ENCODE measurements at places on chromosomes 6 and 20.

DNA sequence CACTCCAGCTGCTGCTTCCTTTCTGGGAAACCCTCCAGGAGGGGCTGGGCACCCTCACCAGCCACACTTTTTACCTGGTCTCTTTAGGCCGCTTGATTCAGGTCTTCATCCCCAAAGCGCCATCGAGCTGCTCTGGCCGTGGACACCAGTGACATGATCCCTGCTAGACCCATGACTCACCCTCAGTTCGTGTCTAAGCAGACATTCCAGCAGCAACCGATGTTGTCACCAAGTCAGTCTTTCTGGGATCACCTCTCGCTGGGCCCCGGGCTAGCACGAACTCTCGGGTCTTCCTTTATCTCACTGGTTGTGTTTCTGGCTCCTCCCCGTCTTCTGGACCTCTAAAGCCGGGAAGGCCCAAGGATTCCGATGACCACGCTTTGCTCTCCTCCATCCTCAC lies 43.0 kb upstream of the GPR31 start:
- no peak for DNase-seq

GRCh38 chr6:113640051-113640450 lies 217.1 kb upstream of the MARCKS start:
- no peak for DNase-seq

- DNase-seq, result no peak
These were observed 27.0 kb downstream of the DNAAF9 start for GRCh38 chr20:3380228-3381070.

DNA sequence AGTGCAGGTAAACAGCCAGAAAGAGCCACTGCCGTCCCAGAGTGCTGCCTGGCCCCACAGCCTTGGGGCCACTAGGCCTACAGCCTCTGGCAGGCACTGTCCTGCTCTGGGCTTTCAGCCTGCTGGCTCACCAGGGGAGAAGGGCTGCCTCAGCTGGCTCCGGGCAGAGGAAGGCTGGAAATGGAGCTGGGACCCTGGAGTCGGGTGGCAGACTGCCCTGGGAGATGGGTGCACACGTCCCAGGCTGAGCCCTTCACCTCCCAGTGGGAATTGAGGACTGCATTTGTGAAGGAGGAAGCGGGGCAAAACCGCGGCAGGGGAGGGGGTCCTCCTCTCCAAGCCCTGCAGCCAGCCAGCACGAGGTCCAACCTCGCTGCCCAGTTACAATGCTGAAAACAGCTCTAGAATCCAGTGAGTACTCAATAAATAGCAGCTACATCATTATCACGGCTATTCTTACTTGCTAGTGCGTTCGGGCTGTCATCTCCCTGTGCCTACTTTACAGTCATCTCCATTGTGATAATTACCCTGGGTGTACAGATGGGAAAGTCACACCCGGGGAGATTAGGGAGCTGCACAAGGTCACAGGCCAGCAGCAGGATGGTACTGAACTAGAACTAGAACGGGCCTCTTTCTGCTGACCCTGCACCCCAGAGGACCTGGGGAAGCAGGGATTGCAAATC lies 13.1 kb downstream of the ACSS1 start:
- DNase-seq, result no peak

- DNase-seq, result no peak
These were observed 32.3 kb upstream of the RNF24 start for GRCh38 chr20:4047614-4048013.

- no peak for DNase-seq
These were observed 4.3 kb upstream of the MCM3 start for GRCh38 chr6:52288841-52289240.

DNA sequence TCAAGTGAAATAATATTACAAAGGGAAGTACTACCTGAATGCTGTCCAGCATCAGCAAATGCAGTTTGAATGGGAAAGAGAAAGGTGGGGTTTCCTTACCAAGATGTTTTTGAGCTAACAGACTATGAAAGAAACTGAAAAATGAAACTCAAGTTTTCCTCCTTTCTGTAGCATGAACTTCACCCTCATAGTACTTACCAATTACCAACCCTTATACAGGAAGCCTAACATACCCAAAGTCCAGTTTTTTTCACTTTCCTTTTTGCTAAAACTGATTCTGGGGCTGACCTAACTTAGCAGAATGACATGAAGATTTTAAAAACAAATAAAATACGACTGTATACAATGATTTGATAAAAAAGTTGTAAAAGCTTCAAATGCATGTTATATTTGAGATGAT lies 5.2 kb downstream of the ZNFX1 start:
- no peak for DNase-seq

GRCh38 chr20:42191140-42191860 lies 573.1 kb upstream of the CHD6 start:
- DNase-seq, result no peak

DNA sequence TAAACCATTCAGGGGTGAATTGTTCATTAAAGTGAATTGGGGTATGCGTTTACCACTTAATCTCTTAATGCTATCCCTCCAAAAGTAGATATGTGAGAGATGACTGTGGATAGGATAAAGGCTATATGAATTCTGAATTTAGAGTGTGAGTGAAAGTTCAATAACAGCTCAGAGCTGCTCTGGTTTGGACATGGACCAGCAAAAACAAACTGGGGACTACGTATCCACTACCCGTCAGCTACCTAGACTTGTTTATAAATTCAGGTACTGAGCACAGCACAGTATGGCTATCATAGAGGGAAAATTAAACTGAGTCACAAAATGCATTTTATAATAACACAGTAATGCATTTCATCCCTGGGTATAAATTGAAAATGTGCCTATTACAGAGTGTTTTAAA lies 44.4 kb downstream of the HDDC2 start:
- DNase-seq, result no peak

DNA sequence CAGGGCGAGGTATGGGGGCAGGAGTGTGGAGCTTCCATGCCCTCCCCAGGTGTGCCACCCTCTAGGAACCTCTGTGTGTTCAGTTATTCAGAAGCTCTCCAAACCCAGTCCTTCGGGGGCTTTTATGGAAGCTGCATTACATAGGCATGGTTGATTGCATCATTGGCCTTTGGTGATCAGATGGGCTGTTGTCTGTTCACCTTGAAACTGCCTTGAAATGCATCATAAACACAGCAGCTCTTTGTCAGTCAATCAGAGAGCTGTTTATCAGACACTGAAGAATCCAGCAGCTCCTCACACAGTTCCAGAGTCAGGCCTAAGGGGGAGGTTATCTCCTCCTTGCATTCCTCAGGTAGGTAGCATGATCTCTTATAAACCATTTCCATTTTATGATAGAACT lies 62.4 kb downstream of the E2F3 start:
- DNase-seq, result no peak

DNA sequence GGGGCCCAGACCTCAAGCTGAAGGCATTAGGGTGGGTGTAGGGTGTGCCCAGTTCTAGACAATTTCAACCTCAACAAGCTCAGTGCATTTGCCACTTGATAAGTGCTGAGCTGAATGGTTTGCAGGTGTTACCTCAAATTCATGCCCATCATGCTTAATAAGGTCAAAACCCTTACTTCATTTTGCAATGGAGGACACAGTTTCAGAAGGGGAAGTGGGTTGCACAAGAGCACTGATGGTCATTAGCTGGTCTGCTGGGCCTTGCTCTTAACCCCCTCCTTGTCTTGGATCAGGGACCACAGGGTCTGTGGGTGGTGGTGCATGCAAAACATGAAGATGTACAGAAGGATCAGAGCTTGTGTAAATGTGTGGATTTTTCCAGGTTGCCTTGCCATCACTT lies 71.0 kb upstream of the SIRPA start:
- DNase-seq, result no peak

DNA sequence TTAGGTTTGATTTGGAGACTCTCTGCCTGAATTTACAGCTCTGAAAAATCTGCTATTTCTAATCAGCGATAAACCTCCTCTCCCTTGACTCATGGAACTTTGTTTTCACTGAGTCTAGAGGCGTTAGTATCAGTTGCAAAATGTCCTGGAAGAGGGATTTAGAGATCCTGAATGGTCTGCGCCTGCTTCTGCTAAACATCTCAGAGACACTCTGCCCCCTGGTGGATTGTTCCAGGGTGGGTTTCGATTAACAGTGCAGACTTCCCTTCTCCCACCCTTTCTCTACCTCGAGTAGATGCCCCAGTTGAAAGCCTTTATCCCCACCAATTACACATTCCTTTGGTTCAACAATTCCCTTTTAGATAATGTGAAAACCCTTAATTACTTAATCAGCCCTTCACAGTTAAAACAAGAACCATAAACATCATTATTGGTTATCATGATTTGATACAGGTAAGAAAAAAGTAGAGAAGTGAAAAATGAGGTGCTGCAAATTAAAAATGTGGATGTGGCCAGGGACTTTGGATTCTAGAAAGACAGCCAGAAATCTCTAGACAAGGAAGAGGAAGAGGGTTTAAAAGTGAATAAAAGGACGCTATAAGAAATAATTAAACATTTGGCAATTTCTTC lies 5.5 kb downstream of the HTR1B start:
- peak; percentile 3 for DNase-seq

DNA sequence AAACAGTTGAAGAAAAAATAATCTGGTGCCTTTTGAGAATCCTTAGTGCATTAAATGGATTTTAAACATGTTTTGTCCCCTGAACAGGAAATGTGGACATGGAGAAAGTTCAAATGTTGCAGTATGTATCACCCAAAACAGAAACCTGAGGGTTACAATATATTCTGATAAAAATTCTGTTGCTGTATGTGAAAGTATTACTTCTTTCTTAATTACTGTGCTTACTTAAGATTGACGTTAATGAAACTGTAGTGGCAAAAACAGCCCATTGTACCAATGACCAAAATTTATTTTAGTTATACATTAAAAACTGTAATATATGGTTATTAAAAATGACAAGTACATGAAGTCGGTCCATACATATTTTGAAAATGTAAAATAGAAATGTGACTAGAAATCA lies 100.6 kb downstream of the PRDM1 start:
- no peak for DNase-seq

DNA sequence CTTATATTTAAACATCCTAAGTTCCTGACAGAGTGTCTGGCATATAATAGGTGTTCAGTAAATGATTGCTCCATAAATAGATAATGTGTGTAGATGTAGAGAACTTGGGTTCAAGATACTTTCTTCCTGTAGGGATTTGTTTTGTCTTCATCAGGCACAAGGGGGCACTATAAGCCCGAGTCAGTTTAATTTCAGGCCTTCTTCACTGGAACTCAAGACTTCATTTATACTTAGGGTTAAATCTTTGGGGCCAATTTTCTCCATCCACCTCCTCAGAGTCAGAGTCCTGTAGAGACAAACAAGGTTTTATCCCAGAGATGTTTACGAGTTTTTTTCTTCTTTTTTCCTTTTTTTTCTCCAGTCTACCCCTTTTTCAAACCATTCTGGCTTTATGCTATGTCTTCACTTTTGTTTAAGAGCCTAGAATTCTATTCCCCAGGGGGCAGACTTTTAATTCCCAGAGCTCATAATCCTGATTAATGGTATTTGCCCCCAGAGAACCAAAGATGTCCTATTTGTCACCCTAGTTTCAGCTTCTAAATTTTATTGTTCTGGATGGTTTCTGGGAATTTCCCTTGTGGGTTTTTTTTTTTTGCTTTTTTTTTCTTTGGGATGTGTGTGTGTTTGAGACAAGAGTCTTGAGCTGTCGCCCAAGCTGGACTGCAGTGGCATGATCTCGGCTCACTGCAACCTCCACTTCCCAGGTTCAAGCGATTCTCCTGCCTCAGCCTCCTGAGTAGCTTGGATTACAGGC lies 88.4 kb downstream of the HFE start:
- DNase-seq, result no peak

GRCh38 chr6:25010902-25011625 lies 75.3 kb upstream of the RIPOR2 start:
- DNase-seq, result no peak

DNA sequence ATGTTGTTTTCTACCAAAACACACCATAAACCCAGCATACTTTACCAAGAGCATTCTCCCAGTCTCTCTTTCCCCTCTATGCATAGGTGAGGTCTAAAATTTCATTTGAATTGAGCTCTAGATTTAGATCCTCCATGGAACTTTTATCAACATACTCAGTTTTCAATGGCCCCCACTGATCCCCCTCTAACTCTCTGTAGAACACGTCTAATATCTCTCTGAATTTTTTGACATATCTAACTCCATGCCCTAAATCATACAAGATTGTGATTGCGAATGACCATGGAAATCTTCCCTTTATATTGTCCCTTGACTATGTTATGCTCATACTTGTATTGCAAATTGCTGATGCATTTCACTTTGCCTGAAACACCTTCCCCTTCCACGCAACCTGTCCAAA lies 38.1 kb upstream of the HBS1L start:
- DNase-seq, result no peak

DNA sequence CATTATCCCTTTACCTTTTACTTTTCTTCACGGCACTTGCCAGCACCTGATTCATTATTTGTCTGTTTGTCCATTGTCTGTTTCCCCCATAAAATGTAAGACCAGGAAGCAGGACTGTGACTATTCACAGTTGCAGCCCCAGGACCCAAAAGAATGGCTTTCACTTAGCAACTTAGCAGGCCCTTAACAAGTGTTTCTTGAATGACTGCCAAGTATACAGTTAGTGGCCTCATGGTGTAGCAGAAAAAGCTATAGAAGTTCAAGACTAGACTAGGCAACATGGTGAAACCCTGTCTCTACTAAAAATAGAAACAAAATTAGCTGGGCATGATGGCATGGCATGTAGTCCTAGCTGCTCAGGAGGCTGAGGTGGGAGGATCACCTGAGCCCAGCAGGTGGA lies 4.3 kb downstream of the SLC26A8 start:
- DNase-seq, result no peak

DNA sequence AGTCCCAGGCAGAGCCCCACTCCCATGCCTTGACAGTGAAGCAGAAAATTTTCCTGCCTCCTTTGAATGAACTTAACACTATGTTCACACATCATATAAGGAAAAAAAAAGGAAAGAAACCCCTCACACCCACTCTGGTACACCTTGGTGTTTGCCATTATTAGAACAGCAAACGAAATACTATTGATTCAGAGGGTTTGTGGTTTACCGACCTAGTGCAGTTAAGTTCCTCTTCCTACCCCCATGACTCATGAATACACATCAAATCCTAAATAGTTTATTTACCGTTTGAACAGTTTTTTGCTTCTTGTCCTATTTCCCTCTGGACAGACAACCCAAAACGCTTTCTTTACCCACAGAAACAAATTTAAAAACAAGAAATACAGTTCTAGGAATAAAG lies 237.7 kb downstream of the FOXA2 start:
- DNase-seq, result no peak

GRCh38 chr6:168365422-168366165 lies 46.0 kb upstream of the DACT2 start:
- no peak for DNase-seq

DNA sequence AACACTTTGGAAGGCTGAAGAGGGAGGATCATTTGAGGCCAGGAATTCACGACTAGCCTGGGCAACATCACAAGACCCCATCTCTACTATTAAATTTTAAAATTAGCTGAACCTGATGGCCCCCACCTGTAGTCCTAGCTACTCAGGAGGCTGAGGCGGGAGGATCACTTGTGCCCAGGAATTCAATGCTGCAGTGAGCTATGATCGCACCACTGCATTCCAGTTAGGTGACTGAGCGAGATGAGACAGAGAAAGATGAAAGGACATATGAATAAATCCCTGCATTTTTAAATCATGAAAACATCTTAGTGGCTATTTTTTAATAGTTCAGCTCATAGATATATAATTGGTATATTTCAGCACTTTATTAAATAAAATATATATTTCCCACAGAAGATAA lies 93.8 kb downstream of the GPR63 start:
- DNase-seq, result no peak

- no peak for DNase-seq
These were observed 98.1 kb downstream of the MAP3K7 start for GRCh38 chr6:90488816-90489215.

GRCh38 chr6:7257521-7258230 lies 55.3 kb downstream of the SSR1 start:
- no peak for DNase-seq
